ENCODE measurements at places on chromosomes 16 and 17.

GRCh38 chr16:52618753-52619497, 72.0 kb upstream of the TOX3 start:
- no peak for DNase-seq

- DNase-seq, result peak; percentile 20
These were observed 30.3 kb upstream of the LRRC37A start for GRCh38 chr17:46264456-46265198.

DNA sequence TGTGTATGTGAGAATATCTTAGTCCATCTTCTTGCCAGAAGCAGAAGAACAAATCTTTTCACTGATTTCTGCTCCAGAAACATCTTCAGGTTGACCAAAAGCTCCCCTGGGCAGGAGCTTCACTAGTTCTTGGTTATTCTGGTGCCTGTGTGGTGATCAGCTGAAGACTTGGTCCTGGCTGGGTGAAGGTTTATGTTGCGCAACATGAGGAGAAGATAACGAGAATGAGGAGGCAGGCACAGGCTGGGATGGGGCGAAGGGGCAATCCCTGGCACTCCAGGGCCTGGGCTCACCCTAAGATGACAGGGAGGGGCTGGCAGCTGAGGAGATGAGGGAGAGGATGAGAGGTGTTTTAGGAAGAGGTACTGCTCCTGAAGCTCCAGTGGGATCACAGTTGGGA, 232.0 kb downstream of the NTN1 start:
- no peak for DNase-seq

- peak; percentile 62 for DNase-seq
These were observed 292.0 kb downstream of the SEC14L1 start for GRCh38 chr17:77432742-77433141.
